ENCODE measurements at places on chromosomes 1 and 21. TPM values are rescaled to one million over a fixed set of nuclear protein-coding genes. Genes with fewer than 3 reads are reported as not detected.

SLC5A9 gene
- not detected for total RNA-seq

AQP10 gene
- not detected for total RNA-seq

HRNR gene
- total RNA-seq = not detected

NFASC gene
- total RNA-seq = 0.23 TPM

LRRC38 gene
- not detected for total RNA-seq

LAMTOR5 gene
- total RNA-seq = 113 TPM

- DNase-seq = no peak
These were observed 109.2 kb downstream of the HMCN1 start for GRCh38 chr1:185843297-185843869.

GRCh38 chr1:222817529-222817928, 2.7 kb downstream of the DISP1 start:
- no peak for DNase-seq

GRCh38 chr1:10250663-10251062, 40.3 kb downstream of the KIF1B start:
- no peak for DNase-seq

- DNase-seq = no peak
These were observed 29.3 kb upstream of the HSD3B1 start for GRCh38 chr1:119477710-119478109.

DNA sequence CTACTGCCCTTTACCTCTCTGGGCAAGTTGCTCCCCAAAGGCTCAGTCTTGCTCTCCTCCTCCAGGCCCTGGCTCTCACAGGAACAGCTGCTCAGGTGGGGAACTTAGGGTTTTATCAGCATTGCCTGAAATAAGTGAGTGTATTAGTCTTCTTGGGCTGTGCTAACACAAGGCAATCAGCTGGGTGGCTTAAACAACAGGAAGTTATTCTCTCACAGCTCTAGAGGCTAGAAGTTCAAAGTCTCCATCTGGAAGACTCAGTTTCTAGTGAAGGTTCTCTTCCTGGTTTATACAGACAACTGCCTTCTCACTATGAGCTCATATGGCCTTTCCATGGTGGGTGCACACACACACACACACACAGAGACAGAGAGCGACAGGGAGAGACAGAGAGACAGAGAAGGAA, 2.8 kb upstream of the CD1C start:
- no peak for DNase-seq

- no peak for DNase-seq
These were observed 39.0 kb downstream of the TBX19 start for GRCh38 chr1:168319691-168320090.

All from activated CD4-positive, alpha-beta T cell treated with anti-CD3 and anti-CD28 coated beads, Interleukin-2, amount 10 ng/mL, durations not matched to agents 7 days and 5 days (primary cell).